ENCODE measurements at places on chromosomes 13 and 19. TPM values are rescaled to one million over a fixed set of nuclear protein-coding genes. Genes with fewer than 3 reads are reported as not detected.

GEMIN7 gene
- 108 TPM for total RNA-seq

CD209 gene
- not detected for total RNA-seq

DNA sequence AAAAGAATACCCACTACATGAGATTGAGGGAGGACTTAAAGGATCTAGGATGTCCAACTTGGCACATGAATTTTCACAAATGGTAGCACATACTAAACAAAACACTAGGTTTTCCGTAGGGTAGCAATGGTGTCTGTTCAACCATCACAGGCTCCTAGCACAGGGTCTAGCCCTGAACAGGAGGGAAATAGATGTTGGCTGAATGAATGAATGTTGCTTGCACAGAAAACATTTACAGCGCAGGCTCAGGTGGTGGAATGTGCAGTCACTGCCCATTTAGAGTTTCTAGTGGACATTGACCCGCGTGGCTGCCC is 1.9 kb upstream of the MYCBP2 start:
- DNase-seq: no peak

DNA sequence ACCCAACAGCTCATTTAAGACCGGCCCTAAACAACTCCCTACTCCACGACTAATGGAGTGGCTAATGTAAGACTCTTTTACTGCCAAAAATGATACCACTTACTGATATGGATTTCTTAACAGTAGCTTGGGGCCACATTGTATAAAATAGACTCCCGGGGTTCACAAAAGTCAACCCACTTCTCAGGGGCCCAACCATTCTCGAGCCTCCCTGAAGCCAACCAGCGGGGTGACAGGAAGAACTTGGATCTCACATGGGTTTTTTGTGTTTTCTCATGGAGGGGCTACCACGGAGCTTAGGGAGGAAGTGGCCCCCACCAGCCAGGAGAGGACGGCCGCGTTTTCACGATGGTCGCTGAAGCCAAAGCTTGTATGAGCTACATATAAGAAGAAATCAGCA is 8.1 kb downstream of the MCF2L start:
- DNase-seq: no peak

CFAP97D2 gene
- not detected for total RNA-seq

DNA sequence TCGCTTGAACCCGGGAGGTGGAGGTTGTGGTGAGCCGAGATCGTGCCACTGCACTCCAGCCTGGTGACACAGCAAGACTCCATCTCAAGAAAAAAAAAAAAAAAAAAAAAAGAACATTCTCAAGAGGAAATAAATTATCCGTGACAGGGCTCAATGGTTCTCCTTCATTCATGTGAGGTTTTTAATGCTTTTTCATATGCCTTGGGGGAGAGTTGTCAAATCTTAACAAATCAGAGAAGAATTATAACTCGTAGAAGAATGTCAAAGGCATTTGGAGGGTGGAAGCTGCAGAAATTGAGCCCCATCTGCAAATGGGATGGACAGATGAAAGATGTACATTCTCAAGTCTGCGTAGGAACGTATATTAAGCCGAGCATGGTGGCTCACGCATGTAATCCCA is 34.9 kb upstream of the HOMER3 start:
- DNase-seq: no peak

GRCh38 chr13:34066344-34066743 is 248.4 kb downstream of the RFC3 start:
- DNase-seq: no peak

DNA sequence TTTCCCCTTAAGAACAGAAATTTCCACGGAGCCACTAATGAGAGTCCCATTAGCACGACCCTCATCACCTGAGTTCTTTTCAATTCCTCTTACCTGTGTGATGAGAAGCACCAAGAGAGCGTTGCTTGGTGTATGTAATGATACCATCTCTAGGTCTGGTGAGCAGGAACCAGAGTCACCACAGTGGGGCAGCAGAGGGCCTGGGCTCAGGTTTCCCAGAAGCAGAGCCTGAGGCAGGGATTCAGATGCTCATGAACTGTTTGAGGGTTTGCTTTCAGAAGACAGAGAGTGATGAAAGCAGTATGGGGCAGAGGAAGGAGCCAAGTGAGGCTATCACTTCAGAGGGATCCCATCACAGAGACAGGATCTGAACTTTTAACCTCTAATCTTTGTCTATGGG is 3.1 kb upstream of the PTPRH start:
- DNase-seq: no peak

- no peak for DNase-seq
Measured at GRCh38 chr13:101730420-101731000, 278.0 kb downstream of the ITGBL1 start.

DNA sequence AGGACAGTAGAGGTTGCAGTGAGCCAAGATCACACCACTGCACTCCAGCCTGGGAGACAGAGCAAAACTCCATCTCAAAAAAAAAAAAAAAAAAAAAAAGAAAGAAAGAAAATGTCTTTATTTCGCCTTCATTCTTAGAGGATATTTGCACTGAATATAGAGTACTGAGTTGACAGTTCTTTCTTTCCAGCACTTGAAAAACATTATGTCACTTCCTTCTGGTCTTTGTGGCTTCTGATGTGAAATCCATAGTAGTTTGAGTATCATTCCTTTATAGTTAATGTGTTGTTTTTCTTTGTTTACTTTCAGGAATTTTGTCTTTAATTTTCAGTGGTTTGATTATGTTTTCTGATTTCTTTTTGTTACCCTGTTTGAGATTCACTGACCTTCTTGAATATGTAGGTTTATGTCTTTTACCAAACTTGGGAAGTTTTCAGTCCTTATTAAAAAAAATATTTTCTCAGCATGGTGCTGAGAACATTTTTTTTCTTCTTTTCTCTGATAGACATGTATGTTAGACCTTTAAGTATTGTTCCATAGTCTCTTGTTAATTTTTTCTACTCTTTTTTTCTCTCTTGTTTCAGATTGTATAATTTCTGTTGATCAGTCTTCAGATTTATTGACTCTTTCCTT is 50.1 kb downstream of the PCCA start:
- DNase-seq: no peak

IGSF23 gene
- not detected for total RNA-seq

SLC27A1 gene
- 44.5 TPM for total RNA-seq

DNA sequence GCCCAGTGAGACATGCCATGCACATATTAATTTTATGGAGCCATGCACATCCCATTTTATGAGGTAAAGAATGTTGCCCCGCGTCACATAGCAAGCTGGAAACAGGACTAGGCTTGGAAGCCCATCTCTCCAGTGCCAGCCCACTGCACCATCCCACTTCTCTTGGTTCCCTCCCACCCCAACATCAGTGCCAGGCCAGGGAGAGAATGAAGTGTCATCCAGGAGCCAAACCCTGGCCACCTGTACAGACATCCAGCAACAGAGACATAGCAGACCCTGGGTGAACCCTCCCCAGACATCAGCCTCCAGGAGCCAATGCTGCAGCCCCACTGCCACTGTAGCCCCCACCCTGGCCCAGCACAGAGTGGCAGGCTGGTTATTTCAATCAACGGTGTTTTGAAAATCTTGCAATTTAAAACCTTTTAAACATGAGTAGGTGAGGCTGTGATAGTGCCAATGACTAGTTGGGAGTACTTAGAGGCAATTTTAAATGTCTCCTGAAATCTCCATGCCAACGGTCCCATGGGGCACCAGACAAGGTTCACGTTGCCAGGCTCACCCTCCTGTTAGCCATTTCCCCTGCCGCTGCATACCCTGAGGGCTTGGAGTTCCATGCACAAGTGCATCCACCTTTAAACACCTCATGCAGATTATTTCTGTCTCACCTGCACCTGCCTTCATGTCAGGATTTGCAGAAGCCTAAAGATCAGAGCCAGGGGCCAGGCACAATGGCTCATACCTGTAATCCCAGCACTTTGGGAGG is 34.7 kb downstream of the VSTM2B start:
- no peak for DNase-seq

BICRA gene
- total RNA-seq: 0.34 TPM

DNA sequence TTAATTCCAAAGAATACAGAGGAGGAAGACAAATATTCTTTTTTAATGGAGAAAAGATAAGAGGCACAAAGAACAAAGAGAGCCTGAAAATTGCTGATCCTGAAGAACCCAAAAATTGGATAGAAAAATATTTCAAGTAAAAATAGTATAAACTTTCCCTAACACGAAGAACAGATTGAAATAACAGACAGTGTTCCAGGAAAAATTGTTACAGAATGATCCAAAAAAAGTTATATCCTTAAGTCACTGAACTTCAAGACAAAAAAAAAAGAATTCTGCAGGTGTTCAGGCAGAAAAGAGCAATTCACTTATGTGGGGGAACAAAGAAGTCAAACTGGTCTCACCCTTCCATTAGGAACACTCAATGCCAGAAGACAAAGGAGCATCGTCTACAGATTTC is 160.2 kb downstream of the KLF12 start:
- DNase-seq: no peak

DNA sequence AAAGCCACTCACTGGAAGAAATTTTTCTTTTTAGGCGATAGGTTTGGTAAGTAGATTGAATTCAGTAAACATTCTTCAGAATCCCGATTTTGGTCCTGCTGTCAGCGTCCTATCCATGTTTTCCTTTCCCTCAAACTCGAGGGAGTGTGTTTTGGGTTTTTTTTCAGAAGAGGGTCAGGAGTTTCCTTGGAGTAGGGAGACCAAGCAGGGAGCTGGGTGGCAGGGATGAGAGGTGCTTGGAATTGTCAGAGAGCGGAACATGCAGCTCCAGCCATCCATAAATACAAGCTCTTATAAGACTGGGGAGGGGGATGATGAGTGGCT is 1.6 kb upstream of the PCDH8 start:
- no peak for DNase-seq

DNA sequence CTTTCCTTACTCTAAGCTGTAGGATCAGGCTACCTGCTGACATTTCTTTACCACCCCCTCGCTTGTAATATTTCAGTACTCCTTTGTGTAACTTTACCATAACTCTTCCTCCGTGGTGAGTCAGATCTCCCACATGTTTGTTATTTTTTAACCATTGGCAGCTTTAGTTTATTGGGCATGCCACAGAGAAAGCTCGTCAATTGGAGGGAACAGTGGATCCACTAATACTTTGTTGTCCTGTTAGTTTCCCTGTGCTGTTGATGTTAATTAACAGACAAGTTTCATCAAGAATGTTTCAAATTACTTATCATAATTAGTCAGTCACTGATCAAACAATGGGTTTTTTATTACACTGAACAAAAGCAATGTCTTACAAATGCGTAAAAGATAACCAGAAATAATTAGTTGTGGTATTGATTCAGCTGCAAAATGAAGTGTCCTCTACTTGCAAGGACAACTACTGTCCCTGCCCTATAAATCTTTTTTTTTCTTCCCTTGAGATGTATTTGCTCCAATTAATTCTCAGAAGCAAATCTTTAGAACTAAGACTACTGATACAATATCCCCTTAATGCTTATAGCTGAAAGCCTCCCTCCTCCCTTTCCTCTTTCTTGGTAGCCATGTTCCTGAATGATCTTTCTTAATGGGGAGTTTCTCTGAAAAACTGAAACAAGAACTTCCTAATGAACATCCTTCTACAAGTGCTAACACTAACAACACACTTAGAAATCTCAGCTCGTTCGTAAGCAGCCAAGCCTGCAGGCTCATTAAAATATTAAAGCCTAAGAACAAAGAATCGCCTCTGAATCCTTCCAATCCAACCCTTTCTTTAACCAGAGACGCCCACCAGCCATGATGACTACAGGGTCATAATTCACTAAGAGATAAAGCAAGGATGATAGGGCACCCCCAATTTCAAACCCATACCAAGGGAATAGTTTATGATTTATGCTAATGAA is 22.2 kb downstream of the EFNB2 start:
- DNase-seq: no peak

GRCh38 chr19:39467941-39468340 is 12.7 kb upstream of the TIMM50 start:
- DNase-seq: no peak

ZNF285 gene
- 3.6 TPM for total RNA-seq

SMIM24 gene
- not detected for total RNA-seq

DNA sequence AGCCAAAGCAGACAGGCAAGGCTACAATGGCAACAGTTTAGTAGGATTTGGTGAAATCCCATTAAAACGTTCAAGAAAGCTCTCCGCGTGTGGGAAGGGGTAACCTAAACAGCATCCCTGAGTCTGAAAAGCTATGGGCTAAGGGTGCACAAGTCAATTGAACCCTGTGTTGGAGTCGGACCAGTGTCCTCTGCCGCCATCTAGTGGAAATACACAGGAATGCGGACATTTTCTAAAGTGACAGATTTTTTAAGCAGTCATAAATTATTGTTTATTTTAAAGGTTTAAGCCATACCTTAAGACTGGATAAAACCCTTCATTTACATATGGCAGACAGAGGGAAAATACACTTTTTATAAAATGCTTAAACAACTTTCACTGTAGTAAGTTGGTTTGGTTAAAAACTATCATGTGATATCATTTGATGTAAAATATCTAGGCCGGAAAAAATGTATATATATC is 26.5 kb upstream of the LSM14A start:
- DNase-seq: peak; percentile 29

DAND5 gene
- total RNA-seq: not detected

DNA sequence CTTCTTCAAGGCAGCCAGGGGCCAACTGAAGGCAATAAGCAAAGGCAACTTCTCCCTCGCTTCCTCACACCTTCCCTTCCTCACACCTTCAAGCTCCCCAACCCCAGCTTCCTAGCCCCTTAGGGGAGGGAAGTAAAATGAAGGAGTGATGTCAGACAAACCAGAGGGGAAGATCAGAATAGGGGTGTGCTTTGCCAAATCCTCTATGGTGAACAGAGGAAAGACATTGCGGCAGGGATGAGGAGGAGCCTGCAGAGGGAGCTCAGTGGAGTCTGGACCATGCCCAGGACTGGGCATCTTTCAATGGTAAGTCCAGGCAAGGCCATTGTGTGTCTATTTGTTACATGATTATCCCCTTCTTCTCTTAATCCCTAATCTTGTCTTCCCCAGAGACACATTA is 164.0 kb downstream of the TSHZ3 start:
- DNase-seq: no peak

GRCh38 chr19:23222998-23223652 is 27.1 kb downstream of the ZNF724 start:
- peak; percentile 12 for DNase-seq

DNA sequence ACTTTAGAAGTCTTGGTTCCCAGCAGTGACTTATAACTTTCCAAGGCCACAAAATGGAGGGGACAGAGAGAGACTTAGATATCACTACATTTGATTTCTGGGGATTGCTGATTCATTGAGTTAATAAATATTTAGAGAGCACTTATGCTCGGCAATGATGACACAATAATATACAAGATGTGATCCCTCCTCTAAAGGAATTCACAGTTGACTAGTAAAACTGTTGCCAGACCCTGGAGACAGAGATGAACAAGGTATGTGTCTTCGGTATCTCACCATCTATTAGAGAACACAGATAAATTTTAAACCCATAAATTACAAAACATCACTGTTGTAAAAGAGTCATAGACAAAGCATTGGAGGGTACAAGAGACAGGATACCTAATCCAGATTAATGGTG is 437.5 kb downstream of the FOXO1 start:
- peak; percentile 59 for DNase-seq

DNA sequence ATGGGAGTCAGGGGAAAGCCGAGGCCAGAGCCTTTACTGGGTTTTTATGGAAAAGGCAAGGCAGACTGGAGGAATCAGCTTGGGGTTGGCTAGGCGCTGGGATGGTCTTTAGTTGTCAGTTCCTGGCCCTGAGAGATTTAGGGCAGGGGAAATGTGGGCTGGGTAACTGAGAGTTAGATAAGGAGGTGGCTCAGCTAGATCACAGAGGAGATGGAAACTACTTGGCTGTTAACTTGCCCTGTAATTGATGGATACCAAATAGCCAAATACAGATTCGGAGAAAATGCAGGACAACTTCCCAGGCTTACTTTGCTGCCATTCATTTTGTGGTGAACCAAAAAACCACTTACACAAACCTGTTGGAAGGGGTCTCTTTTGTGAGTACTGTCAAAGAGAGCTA is 54.0 kb downstream of the LRCH1 start:
- DNase-seq: peak; percentile 19

Data from Caki2 (cell line).